ENCODE measurements at places on chromosomes 3 and 15. TPM values are rescaled to one million over a fixed set of nuclear protein-coding genes. Genes with fewer than 3 reads are reported as not detected.

GRCh38 chr3:138417559-138417982, 16.8 kb upstream of the ESYT3 start:
- peak; percentile 66 for DNase-seq

DNA sequence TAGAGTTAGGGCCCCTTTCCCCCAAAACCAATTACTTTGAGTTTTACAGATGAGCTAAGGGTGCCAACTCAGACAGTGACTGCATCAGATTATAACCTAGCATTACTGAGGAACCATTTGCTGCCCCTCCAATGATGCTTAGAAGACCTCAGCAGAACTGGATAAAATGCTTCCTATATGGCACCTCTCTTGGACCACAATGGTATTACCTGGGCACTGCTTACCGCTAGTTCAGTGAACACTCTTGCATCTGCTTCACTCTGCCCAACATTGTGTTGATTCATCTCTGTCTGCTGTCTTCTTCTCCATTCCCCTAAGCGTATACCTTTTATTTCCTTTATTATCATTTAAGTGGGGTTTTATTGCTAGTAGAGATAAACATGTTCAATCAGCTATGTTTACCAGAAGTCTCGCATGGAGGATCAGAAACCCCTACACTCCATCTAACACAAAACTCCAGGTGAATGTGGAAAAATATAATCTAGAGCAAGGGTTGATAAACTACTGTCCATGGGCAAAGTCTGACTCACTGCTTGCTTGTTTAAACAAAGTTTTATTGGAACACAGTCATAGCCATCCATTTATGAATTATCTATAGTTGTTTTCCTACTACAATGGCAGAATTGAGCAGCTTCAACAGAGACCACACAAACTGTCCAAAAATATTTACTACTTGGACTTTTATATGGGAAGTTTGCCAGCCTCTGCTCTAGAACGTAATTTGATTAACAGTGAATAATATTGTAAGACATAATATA, 100.2 kb upstream of the PTX3 start:
- no peak for DNase-seq

The CCDC39 gene
- total RNA-seq, result not detected

- no peak for DNase-seq
Observed at GRCh38 chr3:33218446-33219174, at the start of gene SUSD5. TSS of gene SUSD5 (minus strand) at chr3:33218810. CDS start at chr3:33218797, 13 bp downstream.

The CTXN2 gene
- not detected for total RNA-seq

DNA sequence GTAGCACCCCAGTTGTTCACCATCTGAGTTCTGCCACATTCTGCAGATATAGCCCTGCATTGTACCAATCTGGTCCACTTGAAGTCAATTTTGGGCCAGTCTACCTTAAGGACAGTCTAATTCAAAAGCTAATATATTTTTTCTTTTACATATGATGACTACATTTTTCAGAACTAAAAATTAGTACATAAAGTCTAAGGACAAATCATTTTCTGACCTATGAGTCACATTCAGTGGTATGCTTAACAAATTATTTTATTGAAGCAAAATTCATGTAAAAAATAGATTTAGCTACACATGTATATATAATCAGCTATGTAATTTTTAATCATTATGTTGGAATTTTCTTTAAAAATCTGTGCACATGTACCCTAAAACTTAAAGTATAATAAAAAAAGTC, 52.1 kb upstream of the IL12A start:
- DNase-seq, result no peak

GRCh38 chr15:63519548-63520178, 15.3 kb downstream of the USP3 start:
- no peak for DNase-seq

- DNase-seq, result no peak
Observed at GRCh38 chr3:64667138-64667537, 20.7 kb downstream of the ADAMTS9 start.

The GOLGB1 gene
- total RNA-seq, result 37.8 TPM

- DNase-seq, result no peak
Observed at GRCh38 chr3:141949399-141949798, 73.0 kb downstream of the ATP1B3 start.

DNA sequence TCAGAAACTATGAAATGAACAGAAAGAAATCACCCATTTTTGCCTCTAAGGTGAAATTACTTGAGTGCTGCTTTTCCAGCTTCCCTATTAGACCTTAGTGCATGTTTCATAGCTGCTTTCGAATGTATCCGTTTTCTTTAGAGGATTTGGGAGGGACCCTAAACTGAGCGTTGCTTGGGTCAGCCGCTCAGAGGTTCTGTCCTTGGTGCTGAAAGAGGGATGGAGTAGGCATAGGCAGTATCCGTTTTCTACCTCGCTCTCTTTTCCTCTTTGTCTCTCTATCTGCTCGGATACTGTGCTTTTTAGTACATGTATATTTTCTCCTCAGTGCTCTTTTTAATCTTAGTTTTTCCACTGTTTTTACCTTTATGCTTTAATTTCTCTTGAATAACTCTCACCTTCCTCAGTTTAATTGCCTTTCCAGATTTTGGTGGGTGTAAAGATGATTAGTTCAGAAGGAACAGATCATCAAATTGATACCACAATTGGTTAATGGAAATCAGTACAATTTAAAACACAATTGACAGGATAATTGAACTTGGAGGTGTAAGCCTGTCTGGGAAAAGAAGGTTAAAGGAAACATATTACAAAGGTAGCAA, at the start of gene DRD3:
TSS of gene DRD3 (minus strand) at position 283 of the 599 bp plus-strand sequence. CDS start 7,060 bp downstream, outside the sequence.
- DNase-seq, result peak; percentile 24

GRCh38 chr3:124888482-124889441, 1.6 kb upstream of the ITGB5 start:
- no peak for DNase-seq

The ACKR2 gene
- total RNA-seq, result 2.0 TPM

GRCh38 chr3:104359546-104359945, 1007.2 kb upstream of the ALCAM start:
- no peak for DNase-seq

DNA sequence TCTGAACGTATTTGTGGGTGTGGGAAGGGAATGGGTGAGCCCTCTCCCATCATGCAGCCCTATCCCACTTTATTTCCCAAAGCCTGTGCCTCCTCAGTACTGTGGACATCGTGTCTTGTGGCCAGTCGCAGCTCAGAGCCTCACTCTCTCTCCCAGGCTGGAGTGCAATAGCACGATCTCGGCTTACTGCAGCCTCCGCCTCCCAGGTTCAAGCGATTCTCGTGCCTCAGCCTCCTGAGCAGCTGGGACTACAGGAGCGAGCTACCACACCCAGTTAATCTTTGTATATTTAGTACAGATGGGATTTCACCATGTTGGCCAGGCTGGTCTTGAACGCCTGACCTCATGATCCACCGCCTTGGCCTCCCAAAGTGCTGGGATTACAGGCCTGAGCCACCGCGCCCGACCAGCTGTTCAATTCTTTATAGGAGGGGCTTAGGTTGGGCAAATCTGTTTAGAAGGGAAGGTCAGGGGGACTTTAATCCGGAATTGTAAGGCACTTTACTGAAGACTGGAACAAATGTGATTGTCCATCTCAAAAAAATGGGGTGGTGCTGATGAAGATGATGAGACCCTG, 42.7 kb upstream of the BDH1 start:
- DNase-seq, result no peak

- no peak for DNase-seq
Observed at GRCh38 chr3:48798998-48799397, 48.7 kb downstream of the PRKAR2A start.

The PDIA3 gene
- 290 TPM for total RNA-seq

The LPCAT4 gene
- total RNA-seq, result 117 TPM

All from activated CD4-positive, alpha-beta memory T cell treated with anti-CD3 and anti-CD28 coated beads, Interleukin-2, amount 10 ng/mL, durations not matched to agents 7 days and 5 days (primary cell).